Hindlimb muscle (tissue), 1 donor: ENCODE measurements at places on chromosomes 7 and 10. TPM values are rescaled to one million over a fixed set of nuclear protein-coding genes. Genes with fewer than 3 reads are reported as not detected.

- DNase-seq, result no peak
Measured at GRCh38 chr10:69684981-69685353, 54.9 kb downstream of the FAM241B start.

DNA sequence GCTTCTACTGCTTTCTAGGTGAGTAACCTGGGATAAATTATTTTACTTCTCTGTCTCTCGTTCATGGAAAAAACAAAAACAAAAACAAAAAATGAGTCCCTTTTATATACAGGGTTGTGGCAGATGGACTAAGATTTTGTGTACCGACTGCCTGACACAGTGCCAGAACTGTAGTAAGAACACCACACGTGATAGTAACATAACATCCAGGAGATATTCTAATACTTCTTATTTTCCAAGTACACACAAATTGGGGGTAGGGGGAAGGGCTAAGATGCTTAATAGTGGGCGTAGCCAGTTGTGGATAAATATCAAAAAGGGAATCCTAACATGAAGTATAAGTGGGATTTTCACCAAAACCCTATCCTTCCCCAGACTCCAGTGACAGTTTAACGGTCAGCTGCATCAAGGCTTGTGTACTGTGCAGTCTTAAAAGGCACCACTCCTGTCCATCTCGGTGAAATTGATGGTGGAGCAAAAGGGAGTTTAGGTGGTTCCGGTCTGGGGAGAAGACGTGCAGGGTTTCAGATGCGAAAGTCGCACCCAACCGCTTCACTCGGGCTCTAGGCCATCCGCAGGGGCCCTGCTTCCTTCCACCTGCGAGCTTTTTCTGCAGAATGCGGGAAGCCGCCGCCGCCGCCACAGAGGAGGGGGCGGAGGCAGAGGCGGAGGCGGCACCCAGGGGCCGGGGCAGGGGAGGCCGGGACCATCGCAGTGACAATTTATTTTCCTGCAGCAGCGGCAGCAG, at the start of gene STAMBPL1:
Gene STAMBPL1, plus strand, starts transcription at position 712 of the 748 bp plus-strand sequence. CDS start 21,464 bp downstream, outside the sequence.
- no peak for DNase-seq

GRCh38 chr7:55086413-55087201, 67.8 kb downstream of the EGFR start:
- DNase-seq, result no peak

GRCh38 chr10:111475720-111476119, 398.9 kb downstream of the ADRA2A start:
- no peak for DNase-seq

DNA sequence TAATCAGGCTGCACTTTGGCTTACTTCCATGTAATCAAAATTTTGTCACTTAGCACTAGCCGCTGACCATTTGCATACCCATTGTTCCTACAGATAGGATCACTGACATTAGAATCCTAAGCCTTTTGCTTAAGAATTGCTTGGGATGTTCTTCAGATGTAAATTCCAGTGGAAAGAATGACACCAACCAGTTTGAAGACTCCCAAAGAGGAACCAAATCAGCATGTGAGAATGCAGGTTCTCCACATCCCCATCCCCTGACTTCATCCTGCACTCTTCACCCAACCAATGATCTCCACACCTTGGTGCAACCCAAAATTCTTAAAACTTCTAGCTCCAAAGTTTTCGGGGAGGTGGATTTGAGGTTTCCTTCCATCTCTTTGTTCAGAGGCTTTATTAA, 345.6 kb downstream of the GPAM start:
- no peak for DNase-seq

DNA sequence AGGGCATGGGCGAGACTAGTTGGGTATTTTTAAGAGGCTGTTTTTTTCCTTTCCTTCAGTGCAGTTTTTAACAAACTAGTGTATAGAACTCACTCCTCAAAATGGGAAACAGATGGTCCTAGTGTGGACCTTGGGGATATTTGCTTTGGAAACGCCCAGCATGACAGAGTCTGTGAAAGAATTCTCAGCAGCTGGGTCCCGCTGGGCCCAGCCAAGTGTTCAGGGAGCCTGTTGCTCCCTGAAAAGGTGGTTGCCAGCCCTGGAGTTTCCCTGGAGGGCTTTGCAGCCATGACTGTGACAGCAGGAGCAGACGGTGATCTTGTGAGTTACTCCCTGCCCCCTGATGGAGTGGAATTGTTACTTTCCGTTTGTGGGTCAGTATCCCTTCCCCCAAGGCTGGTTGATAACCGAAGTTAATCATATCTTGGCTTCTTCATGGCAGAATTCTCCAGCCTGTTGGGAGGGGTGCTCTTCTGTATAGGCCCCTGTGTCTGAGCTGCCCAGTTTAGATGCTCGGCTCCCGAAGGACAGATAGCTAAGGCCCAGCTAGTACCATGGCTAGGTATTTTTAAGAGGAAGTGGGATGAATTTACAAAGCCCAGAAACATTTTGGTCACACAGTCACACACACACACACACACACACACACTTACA, 278.6 kb upstream of the HABP2 start:
- DNase-seq, result peak; percentile 79

DNA sequence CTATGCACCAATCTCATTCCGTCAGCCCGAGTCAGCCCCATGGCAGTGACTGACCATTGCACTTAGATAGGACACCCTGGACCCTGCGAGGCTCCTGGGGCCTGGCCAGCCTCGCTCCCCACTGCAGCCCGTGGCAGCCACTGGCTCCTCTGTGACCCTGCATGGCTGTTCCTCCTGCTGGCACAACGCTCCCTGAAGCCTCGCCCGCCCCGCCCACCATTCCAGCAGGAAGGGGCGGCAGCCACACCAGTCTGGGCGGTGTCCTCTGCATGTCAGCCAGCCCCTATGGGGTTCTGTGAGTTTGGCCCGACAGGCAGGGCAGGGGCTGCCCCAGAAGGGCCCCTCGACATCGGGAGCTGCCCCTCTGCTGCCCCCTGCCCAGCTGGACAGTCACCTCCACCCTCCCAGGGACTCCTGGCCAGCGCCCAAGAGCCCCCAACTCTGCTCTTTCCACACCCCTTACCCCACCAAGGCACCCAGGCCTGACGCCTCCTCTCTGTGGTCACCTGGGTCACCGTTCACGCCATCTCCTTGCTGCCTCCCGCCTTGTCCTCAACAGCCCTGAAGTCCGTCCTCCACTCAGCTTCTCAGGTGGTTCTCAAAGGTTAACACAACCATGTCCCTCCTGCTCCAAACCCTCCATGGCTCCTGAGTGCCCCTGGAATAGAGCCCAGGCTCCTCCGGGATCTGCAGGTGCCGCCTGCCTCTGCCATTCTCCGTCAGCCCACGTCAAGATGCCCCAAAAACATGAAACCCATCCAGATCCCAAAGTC, 103.5 kb downstream of the MICALL2 start:
- DNase-seq, result no peak

- DNase-seq, result no peak
Measured at GRCh38 chr7:115822380-115822779, 208.2 kb downstream of the TFEC start.

DNA sequence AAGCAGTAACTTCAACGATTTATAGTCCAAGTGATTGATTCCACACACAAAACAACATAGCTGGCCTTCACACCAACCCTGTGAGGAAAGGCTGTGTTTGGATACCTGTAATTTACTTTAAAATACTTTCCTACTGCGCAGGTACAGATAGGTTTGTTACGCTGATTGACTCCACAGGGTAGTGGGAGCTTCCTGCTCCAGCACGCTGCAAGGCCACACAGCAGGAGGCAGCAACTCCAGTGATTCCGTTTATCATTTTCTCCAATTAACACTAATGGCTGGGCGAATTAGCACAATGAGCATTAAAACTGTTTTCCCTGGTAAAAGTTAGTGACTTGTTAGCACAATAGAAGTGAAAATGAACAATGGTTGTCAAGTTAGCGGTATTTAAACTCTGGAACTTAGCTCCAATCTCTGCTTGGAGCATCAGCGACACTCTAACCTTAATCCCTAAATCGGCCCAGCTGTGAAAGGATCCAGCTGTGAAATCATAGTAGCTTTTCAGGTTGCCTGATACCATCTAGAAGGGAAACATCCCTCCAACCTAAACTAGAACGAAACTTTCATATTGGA, 959 bp downstream of the DCLRE1C start:
- no peak for DNase-seq

The CDH23 gene
- polyA plus RNA-seq, result 4.2 TPM
